ENCODE measurements at places on chromosomes 1 and 21. TPM values are rescaled to one million over a fixed set of nuclear protein-coding genes. Genes with fewer than 3 reads are reported as not detected.

GRCh38 chr1:15616373-15617172, 685 bp upstream of the DDI2 start:
- DNase-seq = no peak

- DNase-seq = no peak
Measured at GRCh38 chr1:117563492-117563875, 42.4 kb upstream of the TENT5C start.

- no peak for DNase-seq
Measured at GRCh38 chr1:15714406-15715136, 21.5 kb upstream of the SLC25A34 start.

- no peak for DNase-seq
Measured at GRCh38 chr1:83996621-83997020, 2.3 kb downstream of the TTLL7 start.

GRCh38 chr1:8693107-8693506, 124.3 kb downstream of the RERE start:
- no peak for DNase-seq

GRCh38 chr1:70504821-70505193, 93.7 kb downstream of the CTH start:
- DNase-seq = no peak

The TMEM81 gene
- total RNA-seq = 2.8 TPM

The LINGO4 gene
- 0.05 TPM for total RNA-seq

The FALEC gene
- not detected for total RNA-seq
